Activated T-helper 2 cell treated with anti-CD3 and anti-CD28 coated beads, Interferon-gamma antibody, Interleukin-2, Interleukin-4, amounts not matched to agents 10 μg/mL and 5 μg/mL and 100 μg/mL, durations not matched to agents 14 hours and 24 hours and 36 hours (primary cell): ENCODE measurements at places on chromosomes 3 and 15.

DNA sequence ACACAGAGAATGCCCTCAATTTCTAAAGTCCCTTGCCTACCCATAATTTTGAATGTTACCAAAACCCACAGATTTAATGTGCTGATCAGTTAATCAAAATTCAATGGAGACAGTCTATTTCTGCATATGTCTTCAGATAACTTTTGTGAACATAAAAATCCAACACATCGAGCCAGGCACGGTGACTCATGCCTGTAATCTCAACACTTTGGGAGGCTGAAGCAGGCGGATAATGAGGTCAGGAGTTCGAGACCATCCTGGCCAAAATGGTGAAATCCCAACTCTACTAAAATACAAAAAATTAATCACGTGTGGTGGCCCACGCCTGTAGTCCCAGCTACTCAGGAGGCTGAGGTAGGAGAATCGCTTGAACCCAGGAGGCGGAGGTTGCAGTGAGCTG is 49.3 kb downstream of the PEAK1 start:
- no peak for DNase-seq

DNA sequence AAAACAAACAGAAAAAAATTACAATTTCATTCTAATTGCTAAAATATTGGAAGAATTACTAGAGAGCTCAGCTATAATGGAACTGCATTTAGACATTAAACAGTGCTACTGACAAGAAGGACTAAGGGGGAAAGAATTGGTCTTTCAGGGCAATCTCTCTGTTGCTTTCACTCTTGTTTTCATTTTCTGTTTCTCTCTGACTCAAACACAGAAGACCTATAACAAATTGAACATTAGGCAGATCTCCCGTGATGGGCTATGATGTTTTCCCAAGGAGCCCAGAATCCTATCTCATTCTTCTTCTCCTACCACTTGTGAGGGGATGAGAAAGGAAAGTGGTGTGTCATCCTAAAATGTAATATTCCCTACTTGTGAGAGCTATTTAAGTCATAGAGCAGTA is 358.0 kb upstream of the TGFBR2 start:
- no peak for DNase-seq

DNA sequence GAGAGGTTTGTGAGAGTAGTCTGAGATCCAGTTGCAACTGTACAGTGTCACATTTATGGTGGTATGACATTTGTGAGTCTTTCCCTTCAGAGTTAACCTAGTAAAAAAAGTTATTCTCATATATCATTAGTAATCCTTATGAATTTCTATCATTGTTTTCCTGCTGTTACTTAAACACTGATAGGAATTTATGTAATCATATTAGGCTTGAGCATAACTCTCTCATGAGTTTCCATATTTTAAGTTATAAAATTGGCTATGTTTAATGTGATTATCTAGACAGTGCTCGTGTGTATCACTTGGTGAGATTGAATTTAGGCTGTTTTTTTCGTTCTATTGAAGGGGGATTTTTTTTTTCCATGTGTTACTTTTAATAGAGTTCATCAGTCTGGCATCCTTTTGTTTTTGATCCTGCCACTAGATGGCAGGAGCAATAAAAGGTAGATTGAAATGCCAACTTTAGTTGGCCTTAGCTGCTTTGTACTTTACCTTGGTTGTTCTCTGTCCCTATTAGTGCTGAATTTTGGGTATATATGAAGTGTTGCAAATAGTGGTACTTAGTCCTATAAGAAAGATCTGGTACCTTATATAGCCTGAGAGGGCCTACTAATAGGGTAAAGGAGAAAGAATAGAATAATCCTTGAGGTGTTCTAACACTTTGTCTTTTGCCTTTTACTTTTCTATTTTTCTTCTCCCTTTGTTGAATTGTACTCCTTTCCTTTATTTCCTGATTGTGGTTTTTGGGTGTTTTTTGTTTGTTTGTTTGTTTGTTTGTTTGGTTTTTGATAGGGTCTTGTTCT is 17.9 kb downstream of the STT3B start:
- DNase-seq = no peak

- no peak for DNase-seq
These were observed 15.2 kb upstream of the ITGA11 start for GRCh38 chr15:68447209-68447608.

- DNase-seq = no peak
These were observed 33.0 kb upstream of the NR2E3 start for GRCh38 chr15:71777216-71777943.

DNA sequence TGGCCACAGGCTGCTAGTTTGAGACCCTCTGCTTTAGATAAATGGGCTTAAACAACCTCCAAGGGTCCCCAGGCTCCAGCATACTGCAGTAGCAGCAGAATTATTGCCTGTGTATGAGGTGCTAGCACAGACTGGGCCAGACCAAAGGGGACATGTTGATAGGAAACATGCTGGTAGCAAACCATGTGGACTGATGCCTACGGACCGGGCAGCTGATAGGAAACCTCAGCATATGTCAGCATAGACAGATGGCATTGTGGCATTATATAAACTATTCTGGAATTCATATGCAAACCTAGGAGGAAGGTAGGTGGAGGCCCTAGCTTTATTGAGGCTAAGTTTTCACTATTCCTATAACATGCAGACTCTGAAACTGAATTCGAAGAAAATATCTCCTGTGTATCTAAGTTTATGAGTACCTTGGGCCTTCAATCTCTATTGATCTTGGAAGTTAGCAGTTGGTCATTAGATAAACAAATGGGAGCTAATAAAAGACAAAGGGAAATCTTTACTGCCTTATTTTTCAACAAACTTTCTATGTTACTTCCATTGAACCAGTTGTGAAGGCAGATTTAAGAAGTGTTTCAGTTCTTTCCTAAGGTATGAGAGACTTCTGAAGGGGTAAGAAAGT is 1.7 kb upstream of the HGD start:
- no peak for DNase-seq

DNA sequence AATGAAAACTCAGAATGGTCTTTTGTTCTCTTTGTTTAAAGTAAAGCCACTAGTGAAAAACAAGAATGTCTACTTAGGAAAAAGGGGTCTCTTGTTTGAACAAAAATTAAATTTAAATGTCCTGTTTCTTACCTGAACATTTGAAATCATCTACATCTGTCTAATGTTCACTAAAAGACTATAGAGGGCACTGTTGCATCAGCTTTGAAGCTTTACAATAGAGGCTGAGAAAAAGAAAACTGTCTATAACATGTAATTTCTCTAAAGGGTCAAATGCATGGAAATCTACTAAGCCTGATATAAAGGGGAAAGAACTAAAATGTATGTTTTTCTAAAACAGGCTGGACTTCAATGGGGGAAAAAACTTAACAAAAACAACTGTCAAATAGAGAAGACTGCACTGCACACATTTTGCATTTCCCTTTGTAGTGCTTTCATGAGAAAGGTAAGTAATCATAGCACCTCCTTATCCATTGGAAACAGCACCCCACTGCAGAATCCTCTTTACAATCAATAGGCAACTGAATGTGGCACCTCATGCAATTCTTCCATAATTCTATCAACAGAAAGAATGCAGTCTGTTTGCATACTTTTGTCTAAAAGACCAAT is 26.3 kb downstream of the DPH6 start:
- DNase-seq = no peak

DNA sequence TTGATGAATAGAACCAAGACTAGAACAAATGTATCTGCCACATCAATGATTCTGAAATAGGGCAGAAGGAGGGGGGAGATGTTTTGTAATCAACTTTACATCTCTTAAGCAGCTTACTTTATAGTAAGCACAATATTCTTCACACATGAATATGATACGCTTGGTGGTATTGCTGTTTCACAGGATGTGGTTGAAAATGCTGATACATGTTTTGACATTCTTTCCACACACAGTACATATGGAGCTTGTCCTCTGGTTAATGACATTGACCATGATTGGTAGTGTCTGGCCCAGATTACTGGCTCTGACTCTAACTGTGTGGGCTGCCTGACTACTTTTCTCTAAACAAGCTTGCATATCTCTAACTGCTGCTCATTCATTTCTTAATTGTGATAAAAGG is 168.9 kb downstream of the KLHL25 start:
- DNase-seq = no peak

GRCh38 chr3:161319867-161320266 is 51.5 kb downstream of the SPTSSB start:
- no peak for DNase-seq

- no peak for DNase-seq
These were observed 89.7 kb downstream of the BDH1 start for GRCh38 chr3:197465996-197466549.

- no peak for DNase-seq
These were observed 3.8 kb downstream of the IVD start for GRCh38 chr15:40409366-40409765.

GRCh38 chr15:39362821-39363561 is 217.9 kb upstream of the THBS1 start:
- no peak for DNase-seq

DNA sequence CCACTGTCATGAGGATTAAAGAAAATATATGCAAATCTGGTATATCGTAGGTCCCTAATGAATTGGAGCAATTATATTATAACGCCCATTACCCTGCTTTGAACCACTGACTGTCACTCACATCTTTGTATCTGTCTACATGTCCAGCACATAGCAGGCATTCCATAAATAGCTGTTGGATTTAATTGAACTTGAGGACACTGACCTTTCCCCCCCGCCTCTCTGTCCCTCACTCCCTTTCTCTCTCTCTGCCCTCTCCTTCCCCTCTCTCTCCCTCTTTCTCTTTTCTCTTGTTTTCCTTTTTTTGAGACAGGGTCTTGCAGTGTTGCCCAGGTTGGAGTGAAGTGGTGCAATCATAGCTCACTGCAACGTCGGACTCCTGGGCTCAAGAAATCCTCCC is 233.0 kb downstream of the CD47 start:
- no peak for DNase-seq
